ENCODE measurements at places on chromosomes 5 and 9. TPM values are rescaled to one million over a fixed set of nuclear protein-coding genes. Genes with fewer than 3 reads are reported as not detected.

Gene SV2C
- 0.53 TPM for polyA plus RNA-seq

Gene PKD2L2
- polyA plus RNA-seq = 0.35 TPM

Gene CCL27
- 0.57 TPM for polyA plus RNA-seq

Gene RMRP
- polyA plus RNA-seq = not detected

Gene ANKRD33B
- polyA plus RNA-seq = 0.53 TPM

Gene TSTD2
- polyA plus RNA-seq = 37.1 TPM

Gene PITX1
- polyA plus RNA-seq = 0.30 TPM

Gene MUSK
- polyA plus RNA-seq = 0.55 TPM

Gene HACD4
- polyA plus RNA-seq = 10.0 TPM

Gene CARTPT
- not detected for polyA plus RNA-seq

Gene ATP10B
- 0.23 TPM for polyA plus RNA-seq

Gene BSPRY
- 8.4 TPM for polyA plus RNA-seq

Gene RASGEF1C
- 0.15 TPM for polyA plus RNA-seq

Gene GRXCR2
- not detected for polyA plus RNA-seq

Gene POC5
- polyA plus RNA-seq = 20.3 TPM

Gene STPG3
- 1.1 TPM for polyA plus RNA-seq

Gene ZNF879
- 5.3 TPM for polyA plus RNA-seq

Gene IL13
- not detected for polyA plus RNA-seq

Gene CD274
- 1.2 TPM for polyA plus RNA-seq

Gene PCDHB1
- polyA plus RNA-seq = 0.20 TPM
